CD4-positive, alpha-beta T cell treated with Interferon gamma for 1 hour (primary cell): ENCODE measurements at places on chromosomes 3 and 15.

DNA sequence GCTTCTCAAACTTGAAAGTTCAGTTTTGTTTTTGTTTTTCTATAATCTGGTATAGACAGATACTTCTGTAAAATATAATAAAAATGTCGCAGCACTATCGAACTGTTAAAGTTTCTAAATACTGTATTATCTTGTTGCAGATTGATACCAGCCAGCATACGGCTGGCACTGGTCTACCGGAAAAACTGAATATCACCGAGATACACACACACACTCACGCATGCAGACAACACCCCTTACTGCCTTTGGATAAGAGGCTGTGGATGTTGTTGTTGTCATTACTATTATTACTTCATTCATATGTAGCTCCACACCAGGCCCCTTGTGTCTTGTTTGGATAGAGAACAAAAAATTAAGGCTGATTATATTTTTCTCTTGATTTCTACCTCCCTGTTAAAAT is 32.4 kb downstream of the MAP6D1 start:
- DNase-seq: no peak

DNA sequence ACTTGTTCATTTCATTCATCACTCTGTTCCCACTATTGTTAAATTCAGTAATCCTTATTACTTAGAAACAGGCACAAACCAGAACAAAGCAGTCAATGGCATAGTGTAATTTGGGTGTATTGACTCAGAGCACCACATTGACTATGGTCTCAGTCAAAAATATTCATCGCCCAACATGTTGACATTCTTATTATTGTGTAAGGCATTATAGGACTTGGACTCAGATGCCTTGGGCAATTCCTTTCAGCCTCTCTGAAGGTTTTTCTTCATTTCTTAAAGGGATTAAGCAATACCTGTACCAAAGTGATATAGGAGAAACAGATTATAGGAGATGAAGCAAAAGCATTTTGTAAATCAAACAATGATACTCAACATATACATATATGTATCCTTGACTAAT is 114.7 kb upstream of the BHLHE40 start:
- no peak for DNase-seq

DNA sequence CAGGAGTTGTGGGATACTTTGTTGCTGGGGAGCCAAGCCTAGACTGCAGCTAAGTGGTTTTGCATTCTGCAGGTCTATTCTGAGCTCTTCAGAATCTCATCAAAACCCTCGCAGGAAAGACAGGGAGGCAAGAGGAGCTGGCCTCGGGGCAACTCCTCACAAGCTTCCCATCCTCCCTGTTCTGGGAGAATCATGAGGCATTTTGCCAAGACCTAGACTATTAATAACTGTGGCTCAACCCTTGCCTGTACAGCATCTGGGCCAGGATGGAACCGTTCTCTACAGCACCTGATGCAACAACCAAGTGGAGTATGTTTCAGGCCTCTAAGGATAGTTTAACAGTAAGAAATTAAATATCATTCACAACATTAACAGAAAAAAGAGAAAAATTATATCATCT is 20.2 kb upstream of the SLC6A20 start:
- DNase-seq: no peak

DNA sequence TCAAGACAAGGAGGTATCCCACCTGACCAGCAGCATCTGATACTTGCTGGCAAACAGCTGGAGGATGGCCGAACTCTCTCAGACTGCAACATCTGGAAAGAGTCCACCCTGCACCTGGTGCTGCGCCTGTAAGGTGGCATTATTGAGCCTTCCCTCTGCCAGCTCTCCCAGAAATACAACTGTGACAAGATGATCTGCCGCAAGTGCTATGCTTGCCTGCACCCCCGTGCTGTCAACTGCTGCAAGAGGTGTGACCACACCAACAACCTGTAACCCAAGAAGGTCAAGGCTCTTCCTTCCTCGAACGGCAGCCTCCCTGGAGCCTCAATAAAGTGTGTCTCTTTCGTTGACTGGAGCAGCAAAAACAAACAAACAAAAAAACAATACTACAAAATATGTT is 2.2 kb upstream of the SLC4A7 start:
- DNase-seq: no peak

- DNase-seq: no peak
Observed at GRCh38 chr3:170910542-170910941, 2.1 kb upstream of the EIF5A2 start.

GRCh38 chr3:136545664-136546268 is 206.4 kb downstream of the STAG1 start:
- DNase-seq: no peak

- DNase-seq: no peak
Observed at GRCh38 chr3:11721479-11721878, 77.8 kb upstream of the VGLL4 start.

GRCh38 chr3:151620071-151620470 is 113.7 kb upstream of the AADACL2 start:
- DNase-seq: no peak

DNA sequence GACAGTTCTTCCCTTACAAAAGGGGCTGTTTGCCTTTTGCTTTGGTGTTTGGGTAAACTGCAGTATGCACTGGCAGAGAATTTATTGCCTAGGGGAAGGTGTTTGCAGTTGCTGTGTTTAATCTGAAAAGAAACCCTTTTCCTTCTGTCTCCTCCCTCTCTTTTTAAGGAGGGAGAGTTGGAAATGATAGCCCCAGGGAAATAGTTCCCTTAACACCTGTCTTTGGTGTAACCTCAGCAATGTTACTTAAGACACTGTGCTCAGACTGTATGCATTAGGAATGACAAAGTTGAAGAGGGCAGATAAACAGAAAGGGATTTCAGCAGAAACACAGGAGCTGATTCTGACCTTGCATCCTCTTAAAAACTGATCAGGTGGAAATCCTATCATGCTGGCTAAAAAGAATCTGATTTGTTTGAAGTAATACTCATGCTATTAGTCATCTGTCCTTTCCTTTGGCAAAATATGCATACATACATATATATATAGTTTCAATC is 125.4 kb downstream of the TP63 start:
- DNase-seq: no peak

GRCh38 chr15:52254391-52254790 is 41.2 kb downstream of the MYO5C start:
- no peak for DNase-seq

DNA sequence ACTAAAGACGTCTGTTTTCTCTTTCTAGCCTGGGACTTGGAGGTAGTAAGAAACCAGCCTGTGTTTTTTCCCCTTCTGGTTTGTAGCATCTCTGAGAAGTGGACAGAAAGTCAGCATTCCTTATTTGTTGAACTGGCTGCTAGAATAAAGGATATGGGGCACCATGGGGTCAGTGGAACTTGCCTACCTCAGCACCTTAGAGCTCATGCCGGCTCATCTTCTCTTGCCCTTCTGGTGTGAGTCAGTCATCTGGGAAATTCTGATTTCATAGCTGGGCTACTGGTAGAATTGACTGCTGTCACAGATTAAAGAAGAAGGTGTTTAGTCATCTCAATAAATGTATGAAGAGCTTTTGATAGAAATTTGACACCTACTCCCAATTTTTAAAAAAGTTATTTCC is 202.7 kb upstream of the TOPAZ1 start:
- DNase-seq: no peak

DNA sequence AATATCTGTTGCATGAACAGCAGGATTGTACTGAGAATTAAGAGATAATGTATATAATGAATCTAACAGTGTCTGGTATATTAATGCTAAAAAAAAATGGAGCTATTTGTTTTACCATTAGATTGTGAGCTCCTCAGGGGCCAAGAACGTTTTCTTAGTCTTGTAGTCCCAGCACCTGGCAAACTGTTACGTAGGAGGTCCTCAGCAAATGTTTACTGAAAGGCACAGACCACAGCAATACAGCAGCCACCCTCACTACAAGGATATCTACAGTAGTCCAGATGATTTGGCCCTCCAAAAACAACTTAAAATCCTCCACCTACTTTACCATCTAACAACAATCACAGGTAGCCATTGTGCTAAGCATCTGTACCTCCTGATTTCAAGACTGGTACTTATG is 59.7 kb downstream of the MSL2 start:
- no peak for DNase-seq

DNA sequence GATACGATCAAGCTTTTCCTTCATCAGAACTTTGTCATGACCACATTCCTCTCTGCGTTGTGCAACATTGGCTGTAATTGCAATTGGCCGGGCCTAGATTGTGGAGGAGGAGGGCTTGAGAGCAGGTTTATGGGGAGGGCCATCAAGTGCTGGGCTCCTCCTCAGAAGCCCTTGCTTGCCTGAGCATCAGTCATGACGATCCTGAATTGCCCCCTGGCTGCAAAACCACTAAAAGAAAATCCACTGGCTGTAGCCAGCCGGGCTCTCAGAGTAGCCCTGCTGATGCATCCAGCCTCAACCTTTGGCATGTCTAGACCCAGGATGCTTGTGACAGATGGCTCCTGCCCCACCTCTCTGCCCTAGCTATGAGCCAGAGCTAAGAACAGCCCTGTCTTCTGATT is 13.4 kb upstream of the TRH start:
- no peak for DNase-seq

DNA sequence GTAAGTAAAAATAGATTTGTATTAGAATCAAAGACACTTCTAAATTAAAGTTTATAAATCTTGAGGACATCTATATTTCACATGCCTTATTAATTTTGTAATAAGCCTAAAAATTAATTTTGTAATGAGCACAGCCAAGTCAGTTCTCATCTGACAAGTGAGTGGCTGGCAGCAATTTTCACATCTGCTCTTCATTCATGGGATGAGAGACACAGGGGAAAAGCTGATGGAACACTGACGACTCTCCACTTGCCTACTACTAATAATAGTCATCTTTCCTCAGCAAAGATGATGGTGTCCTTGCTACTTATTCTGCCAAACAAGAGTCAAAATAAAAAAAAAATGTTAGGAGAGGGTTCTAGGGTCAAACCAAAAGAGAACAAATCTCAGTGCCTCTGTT is 14.4 kb upstream of the CMSS1 start:
- DNase-seq: no peak

DNA sequence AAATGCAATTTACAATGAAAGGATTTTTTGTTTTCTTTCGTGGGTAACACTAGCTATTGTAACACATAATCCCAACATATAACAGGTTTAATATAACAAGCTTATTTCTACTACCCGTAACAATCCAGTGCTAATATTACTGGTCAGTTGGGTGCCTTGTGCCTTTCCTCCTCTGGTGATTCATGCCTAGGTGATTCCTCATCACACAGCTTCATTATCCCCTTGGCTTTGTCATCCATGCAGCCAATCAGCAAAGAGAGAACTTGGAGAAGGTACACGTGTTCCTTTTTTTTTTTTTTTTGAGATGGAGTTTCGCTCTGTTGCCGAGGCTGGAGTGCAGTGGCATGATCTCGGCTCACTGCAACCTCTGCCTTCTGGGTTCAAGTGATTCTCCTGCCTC is 30.7 kb downstream of the CHST14 start:
- no peak for DNase-seq

- DNase-seq: no peak
Observed at GRCh38 chr3:88059380-88060170, 520 bp downstream of the ZNF654 start.

DNA sequence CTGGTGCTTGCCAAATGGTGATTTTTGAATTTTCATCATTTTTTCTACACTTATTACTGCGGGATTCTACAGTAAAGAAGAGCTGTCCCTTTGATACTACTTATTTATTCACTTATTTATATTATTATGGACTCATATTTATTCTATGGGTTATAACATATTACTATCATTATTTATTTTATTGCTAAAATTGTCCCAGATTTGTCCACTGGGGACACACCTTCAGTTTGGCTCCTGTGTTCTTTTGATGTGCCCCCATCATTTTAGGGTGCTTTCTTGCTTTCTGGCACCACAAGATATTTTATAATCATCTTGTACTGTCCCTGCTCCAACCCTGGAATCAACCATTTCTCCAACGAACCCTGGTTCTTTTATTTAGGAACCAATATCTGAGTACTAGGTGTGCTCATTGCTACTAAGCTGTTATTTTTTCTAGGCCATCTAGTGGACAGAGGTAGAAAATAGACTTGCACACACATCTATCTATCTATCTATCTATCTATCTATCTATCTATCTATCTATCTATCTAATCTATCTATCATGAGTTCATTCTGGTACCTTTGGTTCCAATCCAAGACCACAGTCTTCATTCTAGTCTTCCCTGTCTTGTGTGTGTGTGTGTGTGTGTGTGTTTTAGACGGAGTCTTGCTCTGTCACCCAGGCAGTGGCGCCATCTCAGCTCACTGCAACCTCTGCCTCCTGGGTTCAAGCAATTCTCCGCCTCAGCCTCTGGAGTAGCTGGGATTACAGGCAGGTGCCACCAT is 16.0 kb downstream of the SLC22A14 start:
- no peak for DNase-seq

DNA sequence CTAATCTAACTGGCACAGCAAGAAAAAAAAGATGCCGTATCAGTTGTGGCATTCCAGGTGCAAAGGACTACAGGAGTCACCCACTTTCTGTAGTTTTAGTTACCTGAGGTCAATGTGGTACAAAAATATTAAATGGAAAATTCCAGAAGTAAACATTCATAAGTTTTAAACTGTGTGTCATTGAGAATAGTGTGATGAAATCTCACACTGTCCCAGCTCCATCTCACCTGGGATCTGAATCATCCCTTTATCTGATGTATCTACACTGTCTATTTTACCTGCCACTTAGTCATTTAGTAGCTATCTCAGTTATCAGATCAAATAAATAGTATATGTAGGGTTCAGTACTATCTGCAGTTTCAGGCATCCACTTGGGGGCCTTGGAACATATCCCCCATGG is 26.7 kb downstream of the GBE1 start:
- DNase-seq: no peak

GRCh38 chr3:22419261-22419660 is 668.3 kb upstream of the ZNF385D start:
- DNase-seq: no peak

- no peak for DNase-seq
Observed at GRCh38 chr3:179179979-179180759, 32.0 kb downstream of the PIK3CA start.

GRCh38 chr15:89361451-89362202 is 27.0 kb upstream of the POLG start:
- peak; percentile 43 for DNase-seq

DNA sequence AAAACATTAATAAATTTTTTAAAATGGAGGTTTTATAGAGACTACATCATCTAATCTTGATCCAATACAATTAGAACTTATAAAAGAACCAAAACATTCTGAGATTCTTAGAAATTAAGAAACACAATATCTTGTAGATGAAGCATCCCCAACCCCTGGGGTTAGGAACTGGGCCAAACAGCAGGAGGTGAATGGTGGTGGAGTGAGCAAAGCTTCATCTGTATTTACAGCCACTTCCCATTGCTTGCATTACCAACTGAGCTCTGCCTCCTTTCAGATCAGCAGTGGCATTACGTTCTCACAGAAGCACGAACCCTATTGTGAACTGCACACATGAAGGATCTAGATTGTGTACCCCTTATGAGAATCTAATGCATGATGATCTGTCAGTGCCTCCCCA is 36.3 kb downstream of the KNL1 start:
- no peak for DNase-seq

GRCh38 chr3:48338635-48339034 is 5.2 kb upstream of the SPINK8 start:
- DNase-seq: no peak

GRCh38 chr3:170128259-170128976 is 53.1 kb downstream of the PHC3 start:
- DNase-seq: peak; percentile 10

GRCh38 chr3:152199102-152199840 is 69.5 kb upstream of the MBNL1 start:
- no peak for DNase-seq

GRCh38 chr3:16304061-16305010 is 39.3 kb downstream of the OXNAD1 start:
- no peak for DNase-seq

GRCh38 chr3:168585544-168585943 is 489.8 kb upstream of the GOLIM4 start:
- no peak for DNase-seq

GRCh38 chr3:46717447-46718231 is at the start of gene PRSS50:
PRSS50 (minus strand) TSS chr3:46717869; CDS start chr3:46717824, 45 bp downstream.
- no peak for DNase-seq
